ENCODE measurements at places on chromosomes 2 and 18.

GRCh38 chr2:7618031-7618430 is 700.8 kb downstream of the RNF144A start:
- no peak for DNase-seq

DNA sequence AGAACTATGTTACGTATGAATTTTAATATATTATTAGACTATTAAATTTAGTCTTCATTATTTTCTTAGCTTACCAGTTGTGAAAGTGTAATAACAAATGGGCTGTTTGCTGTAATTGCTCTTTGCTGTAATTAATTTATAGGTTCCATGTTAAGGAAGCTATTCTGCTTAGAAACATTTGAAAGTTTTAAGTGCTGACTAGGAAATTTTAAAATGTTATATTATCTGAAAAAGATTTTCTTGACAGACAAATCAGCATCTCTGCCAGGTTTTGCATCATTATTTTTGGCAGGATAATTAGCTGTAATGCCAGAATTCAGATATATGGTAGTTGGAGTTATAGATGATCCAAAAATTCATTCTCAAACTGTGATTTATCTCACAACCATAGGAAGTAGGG is 42.2 kb downstream of the OTX1 start:
- DNase-seq: no peak

DNA sequence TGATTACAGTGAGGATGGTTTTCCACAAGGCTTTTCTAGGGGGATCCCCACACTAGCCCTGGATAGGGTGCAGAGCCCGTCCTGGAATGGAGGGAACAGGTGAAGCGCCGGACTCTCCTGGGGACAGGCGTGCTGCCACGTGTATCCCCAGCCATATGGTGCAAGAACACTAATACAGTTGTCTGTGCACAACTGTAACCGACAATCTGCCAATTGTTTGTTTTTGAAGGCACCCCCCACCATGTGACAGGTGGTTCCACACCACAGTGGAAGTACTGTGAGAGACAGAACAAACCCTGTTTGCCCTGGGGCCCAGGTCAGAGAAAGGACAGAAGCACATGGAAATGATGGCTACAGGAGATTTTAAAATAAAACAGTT is 52.9 kb downstream of the MYCN start:
- no peak for DNase-seq

- no peak for DNase-seq
Observed at GRCh38 chr2:31748041-31748440, 167.3 kb upstream of the SRD5A2 start.

GRCh38 chr2:46643493-46643892 is 164.1 kb downstream of the TMEM247 start:
- DNase-seq: no peak

- DNase-seq: no peak
Observed at GRCh38 chr2:31238126-31238905, 4.4 kb downstream of the EHD3 start.

DNA sequence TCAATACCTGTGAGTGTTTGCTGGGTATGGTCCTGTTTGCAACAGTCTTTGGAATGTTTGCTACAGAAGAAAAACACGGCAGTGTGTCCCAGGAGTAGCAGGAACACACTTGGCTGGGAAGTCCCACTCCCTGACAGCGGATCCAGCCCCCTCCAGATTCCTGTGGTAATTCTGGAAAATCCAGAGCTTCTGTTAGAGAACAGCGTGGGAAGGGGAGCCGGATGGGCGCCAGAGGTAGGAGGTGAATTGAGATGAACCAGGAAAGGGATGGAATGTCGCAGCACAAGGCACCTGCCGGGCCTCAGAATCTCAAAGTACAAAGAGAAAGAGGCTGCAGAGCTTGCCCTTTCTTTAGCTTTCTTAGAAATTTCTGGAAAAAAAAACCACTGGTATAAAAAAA is 221.9 kb downstream of the MYT1L start:
- DNase-seq: no peak

- DNase-seq: no peak
Observed at GRCh38 chr2:26173776-26174482, 1.0 kb downstream of the GAREM2 start.

- DNase-seq: no peak
Observed at GRCh38 chr2:74093840-74094239, 53.9 kb downstream of the BOLA3 start.

DNA sequence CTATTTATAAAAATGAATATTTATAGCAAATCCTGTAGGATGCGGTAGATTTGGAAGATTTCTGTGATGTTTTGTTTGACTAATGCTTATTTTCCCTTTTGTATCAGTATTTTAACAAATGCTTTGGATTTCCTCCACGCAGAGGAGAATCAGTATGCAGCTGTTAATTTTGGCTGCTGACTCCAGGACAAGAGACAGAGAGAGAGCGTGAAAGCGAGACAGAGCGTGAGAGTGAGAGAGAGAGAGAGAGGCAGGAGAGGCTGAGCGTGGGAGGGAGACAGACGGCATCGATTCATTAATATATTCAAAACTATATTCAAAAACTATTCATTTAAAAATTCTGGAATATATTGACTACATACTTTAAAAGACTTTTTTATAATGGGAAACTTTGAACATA is 62.5 kb downstream of the RRM2 start:
- DNase-seq: no peak

GRCh38 chr2:149594411-149594810 is 6.8 kb upstream of the MMADHC start:
- no peak for DNase-seq

DNA sequence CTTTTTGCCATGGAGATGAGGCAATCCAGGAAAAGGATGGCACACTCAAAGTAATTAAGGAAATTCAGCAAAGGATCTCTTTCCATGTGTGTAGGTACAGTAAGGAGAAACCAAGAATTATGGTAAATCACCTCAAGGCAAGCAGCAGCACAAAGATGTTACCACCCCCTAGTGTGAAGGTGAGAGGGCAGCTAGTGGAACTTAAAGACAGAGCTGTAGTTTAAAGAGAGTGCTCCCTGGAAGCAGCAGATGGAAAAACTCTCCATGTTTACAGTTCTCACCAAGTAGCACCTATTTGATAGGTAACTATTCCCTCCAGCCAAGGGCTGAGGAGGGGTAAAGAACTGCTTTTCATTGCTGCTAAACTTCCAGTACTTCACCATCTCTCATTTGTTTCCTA is 860.4 kb upstream of the CRIM1 start:
- no peak for DNase-seq

DNA sequence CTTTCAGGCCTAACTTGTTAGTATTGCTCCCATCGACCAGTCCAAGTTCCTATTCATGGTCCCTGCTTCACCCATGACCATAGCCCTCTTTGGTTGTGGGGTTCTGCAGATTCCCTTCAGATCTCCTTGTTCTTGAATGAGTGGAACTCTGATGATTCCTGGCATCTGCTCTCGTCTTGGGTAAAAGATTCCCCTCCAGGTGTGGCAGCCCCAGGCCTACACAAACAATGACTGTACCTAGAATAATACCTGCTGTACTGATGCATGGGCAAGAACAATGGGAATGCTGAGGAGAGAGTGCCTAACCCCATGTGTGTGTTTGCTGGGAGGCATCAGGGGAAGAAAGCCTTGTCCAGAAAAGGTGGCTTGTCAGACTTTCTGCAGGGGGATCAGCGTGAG is 39.2 kb upstream of the MRPL19 start:
- DNase-seq: no peak

DNA sequence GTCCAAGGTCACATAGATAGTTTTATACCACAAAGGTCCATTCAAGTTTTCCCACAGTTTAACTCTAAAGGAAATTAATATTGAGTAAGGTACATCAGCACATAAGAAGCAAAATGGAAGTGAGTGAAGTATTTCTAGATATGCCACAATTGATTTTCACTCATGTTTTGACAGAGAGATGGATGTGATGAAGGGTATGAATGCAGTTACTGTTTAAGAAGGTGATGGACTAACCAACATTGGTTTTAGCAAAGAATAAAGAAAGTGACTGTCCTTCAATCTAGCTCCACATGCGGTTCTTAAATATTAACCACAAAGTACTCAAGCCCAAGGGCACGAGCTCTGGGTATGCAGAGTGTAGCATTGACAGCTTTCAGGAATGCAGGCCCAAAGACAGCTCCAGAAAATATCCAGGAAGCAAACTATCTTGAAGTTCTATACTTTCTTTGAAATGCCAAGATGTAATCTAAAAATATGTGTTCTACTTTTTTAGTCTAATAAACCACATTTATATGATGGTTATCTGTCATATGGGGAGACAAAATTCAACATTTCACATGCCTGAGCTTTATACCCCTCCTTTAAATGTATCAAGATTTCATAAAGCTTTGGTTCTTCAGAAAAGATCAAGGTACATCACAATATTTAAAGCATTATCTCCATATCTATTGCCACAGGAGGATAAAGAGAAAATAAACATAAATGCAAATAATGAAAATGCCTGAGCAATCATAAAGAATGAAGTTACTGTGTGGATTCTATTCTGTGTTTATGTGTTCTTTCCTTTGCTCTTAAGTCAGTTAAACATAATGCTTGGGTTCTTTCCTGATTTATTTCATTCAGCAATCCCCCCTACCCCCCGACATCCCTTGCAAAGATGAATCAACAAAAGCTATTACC is 6.7 kb upstream of the SCN1A start:
- no peak for DNase-seq

- no peak for DNase-seq
Observed at GRCh38 chr2:55999231-55999630, 75.6 kb upstream of the EFEMP1 start.

GRCh38 chr2:36270758-36271157 is 84.8 kb upstream of the CRIM1 start:
- DNase-seq: no peak

DNA sequence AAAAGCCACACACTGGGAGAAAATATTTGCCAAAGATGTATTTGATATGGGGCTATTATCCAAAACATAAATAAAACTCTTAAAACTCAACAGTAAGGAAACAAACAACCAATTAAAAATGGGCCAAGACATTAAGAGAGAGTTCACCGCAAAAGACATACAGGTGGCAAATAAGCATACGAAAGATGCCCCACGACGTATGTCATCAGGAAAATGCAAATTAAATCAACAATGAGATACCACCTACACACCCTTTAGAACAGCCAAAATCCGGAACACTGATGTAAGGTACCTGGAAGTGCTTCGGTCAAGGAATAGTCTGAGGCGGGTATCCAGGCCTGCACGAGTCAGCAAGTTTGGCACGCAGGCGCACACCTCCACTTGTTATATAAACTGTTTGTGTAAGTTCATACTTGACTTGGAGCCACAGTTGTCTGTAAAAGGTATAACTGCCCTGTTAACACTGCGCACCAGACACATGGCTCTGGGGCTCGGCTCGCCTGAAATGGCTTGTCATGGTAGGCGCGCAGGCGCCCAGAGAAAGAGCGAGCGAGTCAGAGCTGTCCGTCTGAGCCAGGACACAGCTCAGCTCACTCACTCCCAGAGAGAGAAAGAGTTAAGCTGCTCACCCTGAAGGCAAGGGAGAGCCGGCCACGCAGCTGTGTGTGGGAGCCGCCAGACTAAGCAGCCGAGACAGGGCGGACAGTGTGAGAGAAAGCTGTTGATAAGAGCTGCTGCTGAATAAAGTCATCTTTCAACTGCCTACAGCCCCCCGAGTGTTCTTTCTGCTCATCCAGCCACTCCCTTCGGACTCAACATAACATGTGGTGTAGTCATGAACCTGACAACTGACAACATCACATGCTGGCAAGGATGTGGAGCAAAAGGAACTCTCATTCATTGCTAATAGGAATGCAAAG is 87.3 kb downstream of the HNRNPLL start:
- no peak for DNase-seq

- DNase-seq: no peak
Observed at GRCh38 chr2:74186038-74186437, 7.4 kb upstream of the MOB1A start.
